NCI-H1694 (cell line): ENCODE measurements at places on chromosomes 7 and 10.

- no peak for DNase-seq
Observed at GRCh38 chr10:114556236-114557122, 101.6 kb downstream of the ABLIM1 start.

DNA sequence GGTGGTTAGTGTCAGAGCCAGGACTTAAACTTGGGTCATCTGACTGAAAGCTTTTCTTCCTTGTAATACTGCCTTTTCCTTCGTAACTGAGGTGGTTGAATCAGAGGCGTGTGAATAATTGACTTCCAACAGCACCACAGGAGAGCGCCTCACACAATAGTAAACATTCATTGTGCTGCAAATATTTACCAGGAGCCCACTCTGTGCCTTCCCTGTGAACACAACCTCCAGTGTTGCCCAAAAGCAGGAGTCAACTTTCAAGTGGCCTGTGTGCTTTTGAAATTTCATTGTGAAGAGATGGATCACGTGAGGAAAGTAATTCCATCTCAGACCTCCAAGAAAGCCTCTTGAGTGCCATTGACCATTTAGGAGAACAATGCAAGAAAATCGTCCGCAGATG is 60.2 kb downstream of the ADRA2A start:
- no peak for DNase-seq

GRCh38 chr7:7773334-7774309 is 55.2 kb upstream of the RPA3 start:
- no peak for DNase-seq

- DNase-seq: no peak
Observed at GRCh38 chr7:129013048-129013724, 41.7 kb downstream of the TNPO3 start.

GRCh38 chr7:41997151-41997550 is 239.9 kb downstream of the GLI3 start:
- DNase-seq: no peak

DNA sequence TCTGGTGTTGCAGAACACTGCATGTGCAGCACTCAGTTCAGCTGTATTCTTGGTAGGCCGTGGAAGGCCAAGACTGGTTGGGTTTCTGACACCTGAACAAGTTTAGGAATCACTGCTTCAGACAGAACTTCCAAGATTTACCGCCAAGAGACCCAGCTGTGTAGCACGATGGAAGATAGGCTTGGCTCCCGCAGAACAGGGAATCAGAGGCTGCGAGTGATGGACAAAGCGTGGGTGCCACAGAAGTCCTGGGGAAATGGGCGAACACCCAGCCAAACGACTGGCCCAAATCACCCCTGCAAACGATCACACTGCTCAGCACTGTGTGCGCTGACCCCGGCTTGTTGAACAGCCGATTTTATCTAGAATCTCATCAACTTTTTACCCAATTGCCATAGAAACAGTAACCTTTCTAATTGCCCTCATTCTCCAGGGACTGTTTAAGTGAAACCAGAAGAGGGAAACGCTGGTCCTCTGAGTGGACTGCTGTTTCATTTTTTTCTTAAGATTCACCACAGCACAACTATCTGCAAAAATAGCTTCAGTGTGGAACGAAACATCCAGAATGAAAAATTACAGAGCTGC is 17.9 kb downstream of the ZFAND2A start:
- no peak for DNase-seq

DNA sequence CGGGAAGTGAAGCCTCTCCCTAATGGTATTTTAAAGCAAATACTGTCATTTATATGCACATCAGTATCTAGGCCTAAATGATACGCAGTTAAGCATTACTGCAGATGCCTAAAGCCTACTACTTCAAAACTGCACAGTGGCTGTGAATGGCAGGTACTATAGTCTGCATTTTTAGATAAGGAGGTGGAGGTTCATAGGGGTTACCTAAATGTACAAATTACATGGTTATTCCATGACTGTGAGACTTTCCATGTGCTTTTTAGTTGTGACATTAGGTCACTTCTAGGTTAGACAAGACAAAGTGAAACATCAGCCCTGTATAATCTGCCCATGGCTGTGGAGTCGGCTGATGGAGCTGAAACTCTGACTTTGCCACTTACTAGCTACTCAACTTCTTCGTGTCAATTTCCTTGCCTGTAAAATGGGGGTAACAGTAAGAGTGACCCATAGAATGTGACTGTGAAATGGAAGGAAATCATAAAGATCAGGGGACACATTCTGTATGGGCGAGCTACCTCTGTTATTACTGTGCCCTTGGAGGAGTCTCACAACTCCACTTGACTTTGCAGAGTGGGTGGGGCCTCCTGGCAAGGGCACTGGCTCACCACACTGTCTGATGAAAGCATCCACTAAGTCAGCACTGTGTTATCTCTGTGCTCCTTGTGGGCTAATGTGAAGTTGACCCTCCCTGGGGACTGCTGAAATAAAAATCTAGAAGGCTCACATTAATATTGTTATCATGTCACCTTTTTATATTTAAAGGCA is 239.4 kb downstream of the TNS3 start:
- no peak for DNase-seq

- DNase-seq: no peak
Observed at GRCh38 chr10:33743429-33743857, 409.0 kb upstream of the NRP1 start.

GRCh38 chr7:107882766-107883165 is 8.2 kb upstream of the DLD start:
- DNase-seq: no peak

DNA sequence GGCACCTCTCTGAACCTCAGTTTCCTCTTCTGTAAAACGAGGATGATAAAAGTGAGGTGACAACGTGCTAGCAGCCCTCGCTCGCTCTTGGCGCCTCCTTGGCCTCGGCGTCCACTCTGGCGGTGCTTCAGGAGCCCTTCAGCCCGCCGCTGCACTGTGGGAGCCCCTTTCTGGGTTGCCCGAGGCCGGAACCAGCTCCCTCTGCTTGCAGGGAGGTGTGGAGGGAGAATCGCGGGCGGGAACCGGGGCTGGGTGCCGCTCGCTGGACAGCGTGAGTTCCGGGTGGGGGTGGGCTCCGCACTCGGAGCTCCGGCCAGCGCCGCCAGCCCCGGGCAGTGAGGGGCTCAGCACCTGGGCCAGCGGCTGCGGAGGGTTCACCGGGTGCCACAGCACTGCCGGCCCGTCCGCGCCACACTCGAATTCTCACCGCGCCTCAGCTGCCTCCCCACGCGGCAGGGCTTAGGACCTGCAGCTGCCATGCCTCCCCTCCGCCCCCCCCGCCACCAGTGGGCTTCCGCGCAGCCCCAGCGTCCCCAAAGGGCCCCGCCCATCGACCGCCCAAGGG is 24.3 kb upstream of the ACSL5 start:
- no peak for DNase-seq

DNA sequence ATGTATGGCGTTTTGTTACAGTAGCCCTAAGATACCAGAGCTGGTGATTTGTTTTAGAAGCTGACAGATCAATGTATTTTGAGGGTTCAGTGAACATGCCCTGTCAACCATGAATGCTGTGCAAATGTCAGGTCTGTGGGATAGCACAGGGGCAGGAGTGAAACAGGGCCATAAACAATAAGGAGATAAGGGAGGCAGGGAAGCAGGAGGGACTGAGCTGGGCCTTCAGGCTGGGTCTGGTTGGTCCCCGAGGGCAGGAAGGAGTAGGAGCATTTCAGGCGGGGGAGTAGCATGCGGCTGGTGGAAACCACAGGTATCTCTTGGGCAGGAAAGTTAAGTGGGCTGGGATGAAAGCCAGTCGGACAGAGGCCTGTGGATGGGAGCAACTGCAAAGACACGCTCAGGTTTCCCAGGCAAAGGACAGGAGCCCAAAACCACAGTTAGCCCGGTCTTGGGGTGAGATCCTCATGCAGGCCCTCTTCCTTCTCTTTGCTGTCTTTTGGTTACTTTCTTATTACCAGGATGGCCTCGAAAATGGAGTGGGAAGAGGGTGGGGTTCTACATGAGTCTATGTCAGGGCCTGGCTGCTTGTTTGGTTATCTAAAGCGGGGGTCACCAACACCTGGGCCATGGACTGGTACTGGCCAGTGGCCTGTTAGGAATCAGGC is 69.5 kb upstream of the SEPHS1 start:
- no peak for DNase-seq
